ENCODE measurements at places on chromosomes 1 and 21.

GRCh38 chr1:156342166-156342955 is 4.0 kb downstream of the TSACC start:
- DNase-seq = no peak

- DNase-seq = peak; percentile 32
Measured at GRCh38 chr1:68308034-68308433, 75.7 kb upstream of the WLS start.

DNA sequence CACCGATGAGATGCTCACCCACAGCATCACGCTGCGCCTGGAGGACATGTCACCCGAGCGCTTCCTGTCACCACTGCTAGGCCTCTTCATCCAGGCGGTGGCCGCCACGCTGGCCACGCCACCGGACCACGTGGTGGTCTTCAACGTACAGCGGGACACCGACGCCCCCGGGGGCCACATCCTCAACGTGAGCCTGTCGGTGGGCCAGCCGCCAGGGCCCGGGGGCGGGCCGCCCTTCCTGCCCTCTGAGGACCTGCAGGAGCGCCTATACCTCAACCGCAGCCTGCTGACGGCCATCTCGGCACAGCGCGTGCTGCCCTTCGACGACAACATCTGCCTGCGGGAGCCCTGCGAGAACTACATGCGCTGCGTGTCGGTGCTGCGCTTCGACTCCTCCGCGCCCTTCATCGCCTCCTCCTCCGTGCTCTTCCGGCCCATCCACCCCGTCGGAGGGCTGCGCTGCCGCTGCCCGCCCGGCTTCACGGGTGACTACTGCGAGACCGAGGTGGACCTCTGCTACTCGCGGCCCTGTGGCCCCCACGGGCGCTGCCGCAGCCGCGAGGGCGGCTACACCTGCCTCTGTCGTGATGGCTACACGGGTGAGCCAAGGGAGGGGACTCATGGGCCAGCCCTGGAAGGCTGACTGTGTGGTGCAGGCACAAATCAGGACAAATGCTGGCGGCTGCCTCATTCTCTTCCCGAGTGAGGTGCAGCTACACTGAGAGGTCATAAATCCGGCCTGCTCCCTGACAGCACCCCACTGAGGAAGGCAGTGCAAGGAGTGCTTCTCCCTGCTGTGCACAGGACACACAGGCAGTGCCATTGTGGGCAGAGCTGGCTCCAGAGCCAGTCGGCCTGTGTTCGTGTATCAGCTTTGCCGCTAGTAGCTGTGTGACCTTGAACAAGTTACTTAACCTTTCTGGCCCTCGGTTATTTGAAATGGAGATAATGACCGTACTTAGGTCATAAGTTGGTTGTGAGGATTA is 9.4 kb downstream of the CELSR2 start:
- DNase-seq = no peak

DNA sequence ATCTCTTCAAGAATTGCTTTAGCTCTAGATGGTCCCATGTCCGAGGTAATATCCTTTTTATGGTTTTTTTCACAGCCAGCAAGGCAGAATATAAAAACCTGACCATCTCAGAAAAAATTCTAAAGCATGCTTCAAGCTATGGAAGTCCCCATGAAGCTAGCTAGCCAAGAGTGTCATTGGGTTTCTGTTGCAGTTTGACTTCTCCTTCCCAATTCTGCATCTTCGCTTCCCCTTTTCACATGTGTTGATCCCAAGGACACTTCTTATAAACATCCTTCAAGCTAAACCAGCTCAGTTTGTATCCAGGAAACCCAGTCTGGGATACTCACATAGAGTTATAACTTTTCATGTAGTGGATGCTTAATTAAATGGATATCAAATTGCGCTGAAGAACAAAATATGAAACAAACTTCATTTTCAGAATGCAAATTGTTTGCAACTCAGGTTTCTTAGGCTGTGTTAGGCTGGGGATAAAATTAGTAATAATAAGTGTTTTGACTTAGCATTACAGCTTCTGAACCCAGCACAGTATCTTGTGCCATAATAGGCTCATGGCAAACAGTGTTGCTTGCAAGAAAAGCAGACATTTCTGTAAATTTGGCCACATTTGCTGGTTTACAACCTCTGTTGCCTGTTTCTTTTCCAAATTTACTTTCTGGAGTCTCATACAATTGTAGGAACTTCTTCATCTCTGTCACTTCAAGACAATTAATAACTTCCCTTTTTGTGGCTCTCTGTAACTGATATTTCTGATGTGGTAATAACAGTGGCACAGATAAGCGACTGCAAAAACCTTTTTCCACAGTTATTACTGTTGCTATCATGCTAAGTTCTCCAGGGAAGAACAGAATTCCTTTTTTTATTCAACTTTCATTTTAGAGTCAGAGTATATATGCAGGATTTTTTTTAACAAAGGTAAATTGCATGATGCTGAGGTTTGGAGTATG is 53.2 kb downstream of the NCAM2 start:
- DNase-seq = no peak

DNA sequence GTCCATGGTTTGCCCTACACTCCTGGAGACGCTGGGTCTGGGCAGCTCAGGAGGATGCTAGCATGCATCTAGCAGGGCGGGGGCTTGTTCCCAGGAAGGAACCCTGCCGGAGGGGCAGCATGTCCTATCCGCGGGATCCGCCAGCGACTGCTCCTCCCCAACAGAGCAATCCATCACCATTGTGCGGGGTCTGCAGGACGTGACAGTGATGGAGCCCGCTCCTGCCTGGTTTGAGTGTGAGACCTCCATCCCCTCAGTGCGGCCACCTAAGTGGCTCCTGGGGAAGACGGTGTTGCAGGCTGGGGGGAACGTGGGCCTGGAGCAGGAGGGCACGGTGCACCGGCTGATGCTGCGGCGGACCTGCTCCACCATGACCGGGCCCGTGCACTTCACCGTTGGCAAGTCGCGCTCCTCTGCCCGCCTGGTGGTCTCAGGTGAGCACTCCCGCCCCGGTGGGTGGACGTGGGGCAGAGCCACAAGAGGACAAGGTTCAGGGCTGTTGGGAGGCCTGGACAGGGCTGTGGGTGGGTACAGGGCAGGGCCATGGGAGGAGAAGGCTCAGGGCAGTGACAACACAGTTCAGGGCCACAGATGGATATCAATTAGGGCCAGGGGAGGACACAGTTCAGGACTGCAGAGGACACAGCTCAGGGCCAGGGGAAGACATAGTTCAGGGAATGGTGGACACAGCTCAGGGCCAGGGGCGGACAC is 71.3 kb downstream of the OBSCN start:
- no peak for DNase-seq

DNA sequence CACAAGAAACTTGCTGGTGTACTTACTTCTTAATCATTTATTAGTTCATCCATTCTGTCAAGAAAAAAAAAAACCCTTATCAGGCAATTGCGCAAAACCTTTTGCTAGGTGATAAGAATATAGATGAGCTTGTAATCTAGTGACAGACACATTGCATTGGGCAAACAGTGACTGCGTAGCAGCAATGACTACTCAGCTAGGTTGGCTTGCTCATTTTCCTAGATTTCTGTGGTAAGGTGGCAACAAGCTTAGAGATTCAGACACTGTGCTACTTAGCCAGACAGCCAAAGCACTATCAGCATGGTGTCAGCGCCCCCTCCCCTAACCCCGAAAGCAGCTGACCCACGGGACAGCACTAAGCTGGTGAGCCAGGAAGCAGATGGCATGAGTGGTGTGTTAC is 203.1 kb downstream of the BARHL2 start:
- DNase-seq = no peak

- no peak for DNase-seq
Measured at GRCh38 chr1:186303911-186304310, 71.1 kb downstream of the TPR start.

GRCh38 chr1:54928327-54928726 is 41.3 kb upstream of the DHCR24 start:
- DNase-seq = no peak

- no peak for DNase-seq
Measured at GRCh38 chr1:177884479-177885021, 85.3 kb downstream of the SEC16B start.

GRCh38 chr1:24411963-24412362 is 1.6 kb downstream of the STPG1 start:
- no peak for DNase-seq

GRCh38 chr1:95247607-95248006 is 13.6 kb downstream of the RWDD3 start:
- DNase-seq = no peak

DNA sequence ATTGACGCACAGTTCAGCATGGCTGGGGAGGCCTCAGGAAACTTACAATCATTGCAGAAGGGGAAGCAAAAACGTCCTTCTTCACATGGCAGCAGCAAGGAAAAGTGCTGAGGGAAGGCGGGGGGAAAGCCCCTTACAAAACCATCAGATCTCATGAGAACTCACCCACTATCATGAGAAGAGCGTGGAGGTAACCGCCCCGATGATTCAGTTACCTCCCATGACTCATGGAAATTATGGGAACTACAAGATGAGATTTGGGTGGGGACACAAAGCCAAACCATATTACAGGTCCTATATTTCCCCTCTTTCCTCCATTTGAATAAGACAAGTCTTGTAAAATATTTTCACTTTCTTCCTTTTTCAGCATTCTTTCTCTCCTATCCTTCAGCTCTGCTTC is 7.7 kb upstream of the TTLL7 start:
- no peak for DNase-seq

GRCh38 chr1:46516200-46516950 is 26.7 kb downstream of the DMBX1 start:
- DNase-seq = no peak

GRCh38 chr1:192747943-192748342 is 60.9 kb upstream of the RGS2 start:
- no peak for DNase-seq

- no peak for DNase-seq
Measured at GRCh38 chr1:78088015-78088414, 42.2 kb downstream of the GIPC2 start.

GRCh38 chr1:46205791-46206190 is 2.7 kb downstream of the LURAP1 start:
- no peak for DNase-seq

DNA sequence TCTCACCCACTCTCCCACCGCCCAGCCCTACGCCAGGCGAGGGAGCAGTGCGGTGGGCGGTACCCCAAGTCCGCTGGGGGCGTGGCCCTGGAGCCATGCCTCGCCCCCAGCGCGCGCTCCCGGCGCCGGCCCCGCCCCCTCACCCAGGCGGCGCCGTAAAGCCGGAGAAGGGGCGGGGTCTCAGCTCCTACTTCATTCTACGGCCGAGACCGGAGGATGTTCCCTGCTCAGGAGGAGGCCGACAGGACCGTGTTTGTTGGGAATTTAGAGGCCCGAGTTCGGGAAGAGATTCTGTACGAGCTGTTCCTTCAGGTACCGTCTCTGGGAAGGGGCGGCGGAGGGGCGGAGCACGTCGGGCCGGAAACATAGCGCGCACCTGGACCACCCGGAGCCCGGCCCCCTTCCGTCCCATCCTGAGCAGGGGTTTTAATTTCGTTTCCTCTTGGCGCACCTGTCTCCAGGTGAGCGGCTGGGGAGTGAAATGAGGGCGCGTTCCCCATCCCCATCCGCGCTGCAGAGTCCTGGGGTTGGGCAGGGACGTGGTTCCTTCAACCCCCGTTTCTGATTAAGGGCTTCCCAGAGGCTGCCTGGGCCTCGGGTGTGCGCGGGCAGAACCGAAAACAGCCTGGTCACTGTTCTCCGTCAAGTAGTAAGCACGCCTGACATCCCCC is at the start of gene RBM11:
RBM11 (plus strand) TSS at position 187 of the 671 bp plus-strand sequence; CDS start at position 217, 30 bp downstream.
- peak; percentile 61 for DNase-seq

GRCh38 chr1:45516465-45516864 is 5.2 kb downstream of the PRDX1 start:
- no peak for DNase-seq

DNA sequence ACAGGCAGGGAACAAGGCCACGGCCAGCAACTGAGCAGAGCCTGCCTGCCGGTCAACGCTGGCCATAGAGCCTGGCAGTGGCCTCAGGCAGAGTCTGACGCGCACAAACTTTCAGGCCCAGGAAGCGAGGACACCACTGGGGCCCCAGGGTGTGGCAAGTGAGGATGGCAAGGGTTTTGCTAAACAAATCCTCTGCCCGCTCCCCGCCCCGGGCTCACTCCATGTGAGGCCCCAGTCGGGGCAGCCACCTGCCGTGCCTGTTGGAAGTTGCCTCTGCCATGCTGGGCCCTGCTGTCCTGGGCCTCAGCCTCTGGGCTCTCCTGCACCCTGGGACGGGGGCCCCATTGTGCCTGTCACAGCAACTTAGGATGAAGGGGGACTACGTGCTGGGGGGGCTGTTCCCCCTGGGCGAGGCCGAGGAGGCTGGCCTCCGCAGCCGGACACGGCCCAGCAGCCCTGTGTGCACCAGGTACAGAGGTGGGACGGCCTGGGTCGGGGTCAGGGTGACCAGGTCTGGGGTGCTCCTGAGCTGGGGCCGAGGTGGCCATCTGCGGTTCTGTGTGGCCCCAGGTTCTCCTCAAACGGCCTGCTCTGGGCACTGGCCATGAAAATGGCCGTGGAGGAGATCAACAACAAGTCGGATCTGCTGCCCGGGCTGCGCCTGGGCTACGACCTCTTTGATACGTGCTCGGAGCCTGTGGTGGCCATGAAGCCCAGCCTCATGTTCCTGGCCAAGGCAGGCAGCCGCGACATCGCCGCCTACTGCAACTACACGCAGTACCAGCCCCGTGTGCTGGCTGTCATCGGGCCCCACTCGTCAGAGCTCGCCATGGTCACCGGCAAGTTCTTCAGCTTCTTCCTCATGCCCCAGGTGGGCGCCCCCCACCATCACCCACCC is at the start of gene TAS1R3:
TAS1R3 (plus strand) TSS at position 213 of the 898 bp plus-strand sequence; CDS start at position 279, 66 bp downstream.
- no peak for DNase-seq

- DNase-seq = no peak
Measured at GRCh38 chr1:89331890-89332289, 32.0 kb upstream of the GBP6 start.

GRCh38 chr1:43537423-43538142 is 6.9 kb downstream of the PTPRF start:
- DNase-seq = peak; percentile 23

GRCh38 chr1:201282931-201283829 is at the start of gene PKP1:
TSS of gene PKP1 (plus strand) at chr1:201283506. CDS start at chr1:201283703, 197 bp downstream.
- DNase-seq = peak; percentile 60

DNA sequence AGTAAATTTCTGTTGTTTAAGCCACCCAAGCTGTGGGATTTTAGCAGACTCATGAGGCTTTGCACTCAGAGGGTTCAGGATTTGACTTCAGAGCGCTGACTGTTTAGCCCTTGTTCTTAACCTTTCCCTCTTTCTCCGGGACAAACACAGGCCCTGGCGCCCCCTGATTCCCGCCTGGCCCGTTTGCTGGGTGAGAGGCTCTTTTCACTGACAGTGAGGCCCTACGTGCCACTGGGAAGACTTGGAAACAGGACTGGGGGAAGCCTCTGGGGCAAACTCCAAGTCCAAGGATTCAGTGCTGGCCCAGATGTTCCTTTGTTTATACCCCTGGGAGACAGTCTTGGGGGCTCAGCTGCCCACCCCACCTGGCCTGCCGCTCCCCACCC is 11.7 kb upstream of the TRIM63 start:
- no peak for DNase-seq

All from NCI-H2029 (cell line).